ENCODE measurements at places on chromosomes 4 and X.

GRCh38 chrX:71912156-71912555 is 1.5 kb downstream of the NHSL2 start:
- no peak for DNase-seq

- no peak for DNase-seq
Observed at GRCh38 chrX:107827852-107828251, 2.2 kb downstream of the MID2 start.

- DNase-seq, result no peak
Observed at GRCh38 chr4:95155759-95156451, 392.9 kb downstream of the UNC5C start.

GRCh38 chr4:86608757-86609375 is 14.8 kb downstream of the PTPN13 start:
- no peak for DNase-seq

- no peak for DNase-seq
Observed at GRCh38 chrX:131609480-131609879, 65.6 kb downstream of the OR13H1 start.

GRCh38 chr4:23458054-23458453 is 431.8 kb downstream of the PPARGC1A start:
- DNase-seq, result no peak

DNA sequence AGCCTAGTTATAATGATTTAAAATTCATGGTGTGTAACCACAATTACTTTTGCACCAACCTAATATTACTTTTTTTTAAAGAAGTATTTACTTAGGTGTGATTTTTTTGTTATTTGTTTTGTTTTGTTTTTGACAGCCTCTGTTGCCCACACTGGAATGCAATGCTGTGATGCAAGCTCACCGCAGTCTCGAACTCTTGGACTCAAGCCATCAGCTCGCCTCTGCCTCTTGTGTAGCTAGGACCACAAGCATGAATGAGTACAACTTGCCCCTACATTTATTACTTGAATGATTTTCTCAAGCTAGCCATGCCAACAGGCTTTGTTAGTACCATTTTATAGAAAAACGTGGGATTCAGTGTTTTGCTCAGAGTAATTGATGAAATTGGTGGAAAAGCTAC is 488.8 kb upstream of the CPEB2 start:
- no peak for DNase-seq

DNA sequence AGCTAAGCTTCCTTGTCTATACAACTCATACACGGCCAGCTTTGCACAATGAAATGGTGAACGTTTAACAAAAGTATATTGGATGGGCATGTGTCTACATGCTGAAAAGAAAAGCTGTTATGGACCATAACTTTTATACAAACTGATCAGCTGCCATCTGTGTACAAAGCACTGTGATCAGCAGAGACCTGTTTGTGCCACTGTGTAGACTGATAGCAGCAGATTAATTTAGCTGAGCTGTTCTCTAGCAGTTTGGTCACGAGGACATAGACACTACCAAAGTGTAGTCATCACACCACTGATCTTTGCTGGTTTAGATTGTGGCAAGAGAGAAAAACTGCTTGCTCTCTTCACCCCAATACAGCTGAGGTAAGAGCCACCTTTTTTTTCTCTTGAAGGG is 124.5 kb downstream of the RAPGEF2 start:
- DNase-seq, result no peak

- DNase-seq, result no peak
Observed at GRCh38 chr4:175109933-175110332, 191.8 kb downstream of the ADAM29 start.

DNA sequence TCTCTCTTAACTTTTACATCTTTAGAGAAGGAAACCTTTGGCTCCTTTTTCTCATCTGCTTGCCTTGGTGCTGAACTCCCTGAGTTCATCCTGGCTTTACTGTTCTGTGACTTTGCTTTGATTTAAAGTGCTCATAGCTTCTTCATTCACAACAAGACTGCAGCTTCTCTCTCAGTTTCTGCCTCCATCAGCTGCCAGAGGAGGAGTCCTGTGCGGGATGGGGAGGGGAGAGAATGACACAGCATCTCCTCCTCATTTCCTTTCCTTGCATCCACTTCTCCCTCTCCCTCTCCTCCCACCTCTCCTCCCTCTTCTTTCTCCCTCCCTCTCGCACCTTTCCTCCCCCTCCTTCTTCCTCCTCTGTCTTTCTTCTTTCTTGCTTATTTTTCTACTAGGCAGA is 42.0 kb downstream of the CBLL2 start:
- no peak for DNase-seq

DNA sequence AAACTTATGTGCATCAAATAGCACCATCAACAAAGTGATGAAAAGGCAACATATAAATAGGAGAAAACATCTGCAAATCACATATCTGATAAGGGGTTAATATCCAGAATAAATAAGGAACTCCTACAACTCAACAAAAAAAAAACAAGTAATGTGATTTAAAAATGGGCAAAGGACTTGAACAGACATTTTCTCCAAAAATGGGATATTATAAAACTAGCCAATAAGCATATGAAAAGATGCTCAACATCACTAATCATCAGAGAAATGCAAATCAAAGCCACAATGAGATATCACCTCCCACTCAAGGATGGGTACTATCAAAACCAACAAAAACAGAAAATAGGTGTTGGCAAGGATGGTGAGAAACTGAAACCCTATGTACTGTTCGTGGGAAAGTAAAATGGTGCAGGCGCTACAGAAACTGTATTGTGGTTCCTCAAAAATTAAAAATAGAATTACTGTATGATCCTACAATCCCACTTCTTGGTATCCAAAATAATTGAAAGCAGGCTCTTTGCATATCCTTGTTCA is 2.4 kb downstream of the DNAJB14 start:
- DNase-seq, result no peak

- no peak for DNase-seq
Observed at GRCh38 chr4:20565075-20565721, 135.1 kb upstream of the PACRGL start.

- no peak for DNase-seq
Observed at GRCh38 chr4:61500883-61501282, 300.8 kb downstream of the ADGRL3 start.

DNA sequence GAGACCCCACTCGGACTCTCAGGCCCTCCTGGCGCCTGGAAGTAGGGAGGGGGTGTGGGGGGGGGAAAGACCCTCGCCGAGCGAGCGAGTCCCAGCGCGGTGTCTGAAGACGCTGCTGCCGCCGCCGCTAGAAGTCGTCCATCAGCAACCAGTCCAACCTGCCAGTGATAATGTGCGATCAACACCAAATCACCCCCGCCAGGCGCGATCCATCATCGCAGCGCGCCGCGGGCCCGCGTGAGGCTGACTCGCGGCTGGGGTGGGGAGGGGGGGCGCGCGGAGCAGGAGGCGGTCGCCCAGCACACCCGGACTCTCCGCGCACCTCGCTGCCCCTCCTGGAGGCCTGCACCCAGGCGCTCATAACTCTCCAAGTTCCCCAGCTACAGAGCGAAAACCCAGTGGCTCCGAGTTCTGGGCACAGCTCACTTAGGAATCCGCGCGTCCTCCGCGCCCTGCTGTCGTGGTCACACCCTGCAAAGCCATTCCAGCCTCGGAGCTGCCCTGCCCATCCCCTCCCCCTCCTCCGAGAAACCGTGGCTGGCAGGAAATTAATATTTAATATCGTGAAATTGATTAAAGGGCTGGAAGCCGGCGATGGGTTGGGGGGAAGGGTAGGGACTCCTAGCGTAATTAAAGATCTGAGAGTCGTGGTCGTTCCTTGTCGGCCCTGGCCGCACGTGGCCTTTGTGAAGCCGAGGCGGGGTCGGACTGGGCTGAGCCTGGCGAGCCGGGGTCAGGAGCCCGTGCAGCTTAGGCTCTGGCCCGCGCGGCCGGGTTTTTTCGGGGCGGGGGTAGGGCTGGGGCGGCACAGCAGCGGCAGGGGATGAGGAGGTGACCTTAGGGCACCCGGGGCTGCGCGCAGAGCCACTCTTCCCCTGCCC is 58.1 kb upstream of the BCOR start:
- no peak for DNase-seq

- no peak for DNase-seq
Observed at GRCh38 chr4:27009539-27009938, 148.9 kb downstream of the STIM2 start.

- DNase-seq, result no peak
Observed at GRCh38 chrX:145773006-145773405, 44.6 kb upstream of the SLITRK2 start.

GRCh38 chr4:8891646-8892555 is 20.3 kb upstream of the HMX1 start:
- no peak for DNase-seq

DNA sequence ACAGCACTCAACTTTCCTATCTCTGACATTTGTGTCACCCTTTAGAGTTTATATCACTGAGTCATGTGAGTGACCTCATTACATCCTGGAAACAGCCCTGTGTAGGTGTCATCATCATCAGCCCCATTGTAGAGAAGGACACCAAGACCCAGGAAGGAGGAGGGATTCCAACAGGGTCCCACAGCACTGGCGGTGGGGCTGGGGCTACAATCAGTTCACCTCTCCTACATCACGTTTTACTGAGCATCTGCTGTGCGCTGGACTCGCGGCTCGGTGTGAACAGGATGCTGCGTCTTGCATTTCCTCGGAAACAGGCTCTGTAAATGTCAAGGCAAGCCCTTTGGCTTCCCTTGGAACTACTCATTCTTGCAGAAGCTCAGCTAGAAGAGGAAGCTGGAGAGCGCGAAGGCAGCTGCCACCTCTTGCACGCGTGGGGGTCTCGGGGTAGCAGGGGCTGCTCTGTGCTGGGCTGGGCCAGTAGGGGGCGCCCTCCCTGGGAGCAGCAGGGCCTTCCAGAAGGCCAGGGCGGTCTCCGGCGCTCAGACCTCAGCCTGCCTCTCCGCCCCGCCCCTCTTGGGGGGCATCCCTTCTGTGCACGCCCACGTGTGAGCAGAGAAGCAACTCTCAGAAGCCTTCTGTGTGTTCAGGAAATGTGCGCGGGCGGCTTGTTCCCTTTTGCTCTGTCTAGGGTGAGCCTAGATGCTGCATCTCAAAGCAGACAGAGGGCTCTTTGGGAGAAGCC is 29.0 kb downstream of the REELD1 start:
- DNase-seq, result no peak

- no peak for DNase-seq
Observed at GRCh38 chr4:128256539-128256938, 31.1 kb downstream of the PGRMC2 start.

DNA sequence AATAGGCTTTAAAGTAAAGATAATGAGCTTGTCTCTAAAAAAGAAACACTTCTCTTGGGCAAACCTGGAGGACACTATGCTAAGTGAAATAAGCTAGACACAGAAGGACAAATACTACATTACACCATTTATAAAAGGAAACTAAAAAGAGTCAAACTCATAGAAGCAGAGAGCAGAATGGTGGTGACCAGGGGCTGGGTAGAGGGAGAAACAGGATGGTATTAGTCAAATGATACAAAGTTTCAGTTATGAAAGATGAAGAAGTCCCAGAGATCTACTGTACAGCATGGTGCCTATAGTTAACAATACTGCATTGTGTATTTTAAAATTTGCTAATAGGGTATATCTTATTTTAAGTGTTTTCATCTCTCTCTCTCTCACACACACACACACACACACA is 28.5 kb downstream of the ACSL4 start:
- DNase-seq, result no peak

GRCh38 chr4:174865418-174865985 is 36.5 kb upstream of the GLRA3 start:
- DNase-seq, result no peak

GRCh38 chr4:40157436-40157835 is 39.4 kb upstream of the RHOH start:
- DNase-seq, result no peak

DNA sequence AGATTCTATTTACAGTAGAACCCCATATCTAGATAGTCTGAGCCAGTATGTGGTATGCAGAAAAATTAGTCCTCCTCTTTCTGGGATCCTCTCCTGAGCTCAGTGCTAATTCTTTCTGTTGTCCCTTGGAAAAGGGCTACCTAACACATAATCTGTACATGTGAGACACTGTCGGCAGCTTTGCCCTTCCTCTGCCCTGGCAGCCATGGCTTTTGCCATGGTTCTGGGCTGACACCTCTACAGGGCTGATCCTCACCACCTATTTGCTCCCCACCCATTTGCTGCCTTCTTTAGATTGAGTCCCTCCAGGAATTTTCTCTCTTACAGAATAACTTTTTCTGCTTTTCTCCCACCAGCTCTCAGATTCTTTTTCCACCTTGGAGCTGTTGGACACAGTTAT is 64.7 kb upstream of the MAP9 start:
- DNase-seq, result no peak

DNA sequence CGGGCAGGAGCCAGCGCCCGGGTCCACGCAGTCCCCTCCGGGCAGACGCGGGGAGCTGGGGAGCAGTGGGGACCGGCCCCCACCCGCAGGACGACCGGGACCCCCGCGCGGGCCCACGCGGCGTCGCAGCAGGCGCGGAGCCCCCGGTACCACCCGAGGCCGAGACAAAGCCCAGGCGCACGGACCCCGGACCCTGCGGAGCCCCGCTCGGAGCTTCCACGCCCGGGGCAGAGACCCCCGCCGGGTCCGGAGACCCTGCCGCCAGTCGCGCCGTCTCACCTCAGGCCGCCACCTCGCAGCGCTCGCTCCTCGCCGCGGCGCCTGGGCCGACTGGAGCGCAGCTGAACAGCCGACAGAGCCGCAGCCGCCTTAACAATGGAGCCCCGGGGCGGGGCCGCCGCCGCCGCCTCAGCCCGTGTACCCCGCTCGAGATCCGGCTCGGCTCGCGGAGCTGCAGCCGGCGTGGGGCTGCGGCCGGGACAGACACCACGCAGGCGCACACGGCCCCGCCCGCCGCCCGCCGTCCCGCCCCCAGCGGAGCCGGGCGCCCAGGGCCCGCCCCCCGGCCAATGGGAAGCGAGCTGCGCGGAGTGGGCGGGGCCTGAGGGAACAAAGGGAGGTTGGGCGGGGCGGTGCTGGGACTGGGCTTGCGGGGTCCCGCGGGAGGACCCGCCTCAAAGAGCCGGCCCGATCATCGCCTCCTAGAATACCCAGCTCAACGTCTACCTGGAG is at the start of gene AFAP1:
AFAP1 (minus strand) TSS at position 485 of the 732 bp plus-strand sequence. CDS start 67,783 bp downstream, outside the sequence.
- peak; percentile 84 for DNase-seq
